ENCODE measurements at places on chromosomes 3 and 15.

DNA sequence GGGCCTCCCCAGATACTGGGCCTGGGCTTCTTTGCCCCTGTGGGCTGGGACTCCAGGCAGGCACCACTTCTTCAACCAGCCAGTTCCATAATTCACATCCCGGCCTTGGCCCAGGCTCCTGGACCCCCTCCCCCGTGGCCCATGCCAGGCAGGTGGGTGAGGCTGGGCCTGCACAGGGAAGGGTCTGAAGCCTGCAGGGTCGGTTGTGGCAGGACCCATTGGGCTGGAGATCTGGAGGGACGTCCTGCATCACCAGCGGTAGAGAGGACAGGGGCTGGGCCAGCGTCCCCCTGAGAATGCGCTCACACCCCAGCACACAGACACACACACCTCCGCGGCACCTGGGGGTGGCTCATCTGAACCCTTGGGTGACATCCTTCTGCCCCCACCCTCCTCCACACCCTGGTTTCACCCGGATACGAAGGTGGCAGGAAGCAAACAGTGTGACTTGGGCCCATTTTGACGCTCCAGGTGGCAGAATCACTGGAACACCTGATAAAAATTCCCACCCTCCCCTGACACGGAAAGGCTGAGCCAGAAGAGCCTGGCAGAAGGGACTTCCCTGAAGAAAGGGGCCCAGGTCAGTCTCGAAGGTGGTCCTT, 15.4 kb downstream of the ZDHHC19 start:
- no peak for DNase-seq

DNA sequence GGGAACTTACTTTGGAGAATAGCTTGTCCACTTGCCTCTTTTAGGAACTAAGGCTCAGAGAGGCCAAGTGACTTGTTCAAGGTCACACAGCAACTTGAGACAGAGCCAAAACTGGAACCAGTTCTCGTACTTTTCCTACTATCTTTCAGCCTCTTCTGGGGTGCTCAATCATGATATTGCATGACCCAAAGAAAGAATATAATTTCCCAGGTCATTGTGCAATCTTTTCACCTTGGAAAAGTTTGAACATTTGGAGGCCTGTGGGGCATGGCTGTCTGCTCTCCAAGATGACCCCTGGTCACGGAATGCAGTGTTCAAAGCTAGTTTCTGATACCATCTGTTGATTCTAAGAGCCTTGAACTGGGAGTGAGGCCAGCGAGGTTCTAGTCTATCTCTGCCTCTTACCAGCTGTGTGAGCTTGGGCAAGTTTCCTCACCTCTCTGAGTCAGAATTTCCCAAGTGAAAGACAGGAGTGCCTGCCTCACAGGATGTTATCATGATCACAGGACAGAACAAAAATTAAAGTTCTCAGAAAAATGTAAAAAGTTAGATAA, 89.7 kb downstream of the BDH1 start:
- DNase-seq, result no peak

DNA sequence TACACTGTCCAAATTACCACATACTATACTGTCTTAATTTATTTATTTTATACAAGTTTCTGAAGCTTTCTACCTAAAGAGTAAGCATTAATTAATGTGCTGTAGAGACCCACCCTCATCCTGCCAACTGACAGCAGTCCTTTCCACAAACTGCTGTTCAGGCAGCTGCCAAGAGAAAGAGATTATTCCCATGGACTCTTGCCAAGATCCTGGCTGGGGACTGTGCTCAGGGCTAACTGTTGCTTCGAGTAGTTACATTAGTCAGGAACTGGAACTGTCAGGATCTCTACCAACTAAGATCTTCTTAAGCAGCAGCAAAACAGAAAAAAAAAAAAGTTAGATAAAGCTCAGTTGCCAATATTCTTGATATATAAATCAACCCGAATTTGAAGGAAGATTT, 398.8 kb downstream of the MECOM start:
- no peak for DNase-seq

GRCh38 chr3:51959651-51960050, 4.5 kb downstream of the GPR62 start:
- no peak for DNase-seq

DNA sequence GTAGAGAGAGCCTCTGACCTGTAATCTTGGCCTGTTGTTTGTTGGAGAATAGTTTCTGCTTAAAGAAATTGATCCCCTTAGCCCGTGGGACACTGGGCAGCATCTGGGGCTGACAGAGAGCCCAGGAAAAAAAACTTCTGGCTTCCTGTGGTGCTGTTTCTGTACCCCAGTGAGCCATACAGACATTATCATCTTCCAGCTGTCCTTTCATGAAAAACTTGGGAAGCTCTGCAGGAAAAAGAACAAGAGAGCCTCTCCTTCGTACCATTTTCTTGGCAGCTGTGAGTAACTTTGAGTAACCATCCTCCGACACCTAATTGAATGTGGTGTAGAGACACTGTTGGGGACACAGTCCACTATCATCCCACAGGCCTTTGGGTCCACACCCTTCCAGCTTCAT, 333.0 kb downstream of the SHQ1 start:
- DNase-seq, result no peak

- peak; percentile 73 for DNase-seq
Measured at GRCh38 chr3:141663993-141664392, 74.1 kb upstream of the RNF7 start.

DNA sequence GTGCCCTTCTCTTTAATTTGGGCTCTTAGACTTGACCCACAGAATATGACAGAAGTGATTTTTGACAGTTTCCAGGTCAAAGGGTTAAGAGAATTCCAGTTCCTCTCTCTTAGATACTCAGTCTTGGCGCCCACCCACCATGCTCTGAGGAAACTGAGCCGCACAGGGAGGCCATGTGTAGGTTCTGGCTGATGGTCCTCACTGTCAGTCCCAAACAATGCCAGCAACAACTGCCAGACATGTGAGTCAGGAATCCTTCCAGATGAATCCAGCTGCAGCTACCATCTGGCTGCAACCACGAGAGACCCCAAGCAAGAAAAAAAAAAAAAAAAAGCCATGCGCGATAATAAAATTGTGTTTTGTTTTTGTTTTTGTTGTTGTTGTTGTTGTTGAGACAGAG, 326.6 kb downstream of the MAGI1 start:
- DNase-seq, result no peak

GRCh38 chr3:14871456-14872200, 52.9 kb downstream of the FGD5 start:
- peak; percentile 46 for DNase-seq

DNA sequence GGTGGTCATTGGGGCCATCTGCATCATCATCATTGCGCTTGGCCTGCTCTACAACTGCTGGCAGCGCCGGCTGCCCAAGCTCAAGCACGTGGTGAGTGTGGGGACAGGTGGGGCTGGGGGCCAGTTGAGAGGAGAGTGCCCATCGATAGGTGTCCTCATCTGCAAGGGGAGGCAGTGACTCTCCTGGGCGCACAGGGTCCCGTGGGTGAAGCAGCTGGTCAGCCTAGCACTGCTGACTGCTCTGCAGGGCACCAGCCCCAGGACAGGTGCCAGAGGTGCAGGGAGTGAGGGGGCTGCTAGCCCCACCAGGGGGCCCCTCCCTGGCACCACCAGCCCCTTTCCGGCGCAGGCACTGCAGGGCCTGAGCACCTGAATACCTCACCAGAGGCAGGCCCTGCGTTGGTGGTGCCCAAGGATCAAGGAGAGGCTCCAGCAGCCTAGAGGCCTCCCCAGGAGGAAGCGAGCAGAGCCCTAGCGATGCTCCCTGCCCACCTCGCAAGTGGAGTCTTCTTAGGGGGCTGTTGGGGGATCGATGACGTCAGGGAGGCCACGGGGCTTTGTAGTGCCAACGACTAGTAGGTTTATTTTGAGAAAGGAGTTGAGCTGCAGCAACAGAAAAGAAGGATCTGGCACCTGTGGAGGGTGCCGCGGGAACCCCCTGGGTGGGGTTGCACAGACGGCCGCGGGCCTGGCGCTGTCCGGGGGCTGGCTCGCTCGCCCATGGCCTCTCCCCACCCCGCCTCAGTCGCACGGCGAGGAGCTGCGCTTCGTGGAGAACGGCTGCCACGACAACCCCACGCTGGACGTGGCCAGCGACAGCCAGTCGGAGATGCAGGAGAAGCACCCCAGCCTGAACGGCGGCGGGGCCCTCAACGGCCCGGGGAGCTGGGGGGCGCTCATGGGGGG, 976 bp upstream of the ABTB1 start:
- DNase-seq, result peak; percentile 49

DNA sequence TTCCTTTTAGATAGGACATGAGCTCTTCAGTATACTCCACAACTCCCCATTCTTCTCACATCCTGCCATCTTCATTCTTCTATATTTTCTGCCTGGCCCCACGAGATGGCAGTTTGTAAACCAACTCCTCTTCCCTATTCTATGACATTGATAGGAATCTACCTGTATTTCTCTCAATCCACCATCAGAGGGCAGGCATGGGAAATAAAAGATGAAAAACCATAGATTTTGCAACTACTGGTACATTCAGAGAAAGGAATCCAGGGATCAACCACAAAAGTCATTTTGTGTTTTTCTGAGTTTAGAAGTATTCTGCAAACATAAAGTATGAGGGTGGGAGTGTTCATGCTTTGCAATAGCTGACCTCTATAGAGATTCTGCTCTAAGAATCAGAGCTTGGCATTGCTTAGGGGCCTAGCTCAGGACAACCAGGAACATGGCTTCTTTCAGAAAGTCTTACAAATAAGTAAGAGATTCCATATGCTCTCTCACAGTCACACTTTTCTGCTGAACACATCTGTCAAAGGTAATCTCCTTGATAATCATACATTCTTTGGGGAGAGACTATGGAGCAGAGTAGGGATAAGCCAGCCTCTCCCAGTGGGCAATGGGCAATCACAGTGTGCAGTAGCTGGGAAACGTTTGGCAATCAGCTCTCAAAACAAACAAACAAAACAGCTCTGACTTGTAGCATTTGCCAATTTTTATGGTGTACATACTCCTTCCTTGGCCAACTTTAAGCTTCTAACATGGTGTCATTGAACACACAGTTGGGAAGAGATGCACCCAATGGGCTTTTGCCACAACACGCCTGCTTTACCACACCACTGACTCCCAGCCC, 43.1 kb upstream of the SLC25A36 start:
- DNase-seq, result no peak

GRCh38 chr15:29668120-29668602, 154.1 kb downstream of the TJP1 start:
- peak; percentile 92 for DNase-seq

DNA sequence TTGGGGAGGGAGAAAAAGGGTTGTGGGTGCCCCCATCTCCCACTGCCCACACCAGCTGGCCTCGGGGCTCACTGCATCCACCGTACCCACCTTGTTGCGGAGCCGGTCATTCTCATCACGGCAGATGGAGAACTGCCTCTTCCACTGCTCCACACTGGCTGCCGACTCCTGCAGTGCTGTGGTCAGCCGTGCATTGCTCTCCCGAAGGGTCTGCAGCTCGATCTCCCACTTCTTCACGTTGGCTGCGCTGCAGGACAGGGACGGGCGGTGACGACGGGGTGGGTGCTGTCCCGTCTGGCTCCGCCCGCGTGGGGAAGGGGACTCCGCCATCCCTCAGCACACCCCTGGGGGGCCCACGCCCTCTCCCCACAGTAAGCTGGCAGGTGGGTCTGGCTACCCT, 45.1 kb downstream of the WHAMM start:
- peak; percentile 48 for DNase-seq

- DNase-seq, result no peak
Measured at GRCh38 chr3:41276191-41276590, 76.9 kb downstream of the CTNNB1 start.

DNA sequence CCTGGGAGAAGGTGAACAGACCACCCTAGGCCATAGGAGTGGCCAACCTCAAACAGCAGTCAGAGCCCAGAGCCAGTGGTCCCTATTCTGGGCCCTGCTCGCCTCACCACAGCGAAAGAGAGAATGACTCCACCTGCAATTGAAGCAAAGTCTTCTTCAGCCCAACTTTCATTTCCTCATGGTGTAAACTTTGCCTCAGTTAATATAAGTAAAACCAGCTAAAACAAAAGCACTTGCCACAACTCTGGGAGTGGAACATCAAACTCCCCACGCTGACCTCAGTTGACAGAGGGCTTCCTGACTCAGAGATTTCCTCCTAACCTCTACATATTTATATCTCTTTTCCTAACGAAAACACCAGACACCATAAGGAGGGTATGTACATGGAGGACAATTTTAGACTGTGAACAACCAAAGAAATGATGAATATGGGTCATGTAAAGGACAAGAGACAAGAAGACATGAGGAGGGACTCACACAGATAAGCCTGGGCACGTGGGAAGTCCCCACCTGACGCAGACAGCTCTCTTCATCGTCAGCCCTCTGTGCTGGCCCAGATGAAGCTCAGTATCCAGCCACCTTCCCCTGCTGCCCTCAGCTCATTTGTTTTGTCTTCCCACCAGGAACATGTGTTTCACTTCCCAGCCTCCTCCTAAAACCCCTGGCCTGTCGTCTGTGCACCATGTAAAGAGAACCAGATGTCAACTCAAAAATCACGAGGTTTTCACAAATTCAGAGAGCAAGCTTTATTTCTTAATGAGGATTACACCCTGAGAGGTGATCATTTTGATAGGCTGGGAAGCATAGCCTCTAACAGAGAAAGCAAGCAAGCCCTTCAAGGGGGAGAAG, 140.9 kb downstream of the KCNMB2 start:
- DNase-seq, result no peak

GRCh38 chr3:18044971-18045880, 302.8 kb upstream of the TBC1D5 start:
- DNase-seq, result no peak

- no peak for DNase-seq
Measured at GRCh38 chr3:71250026-71250425, 333.5 kb downstream of the FOXP1 start.

Measured in islet precursor cell (in vitro differentiated cells).